H4 (cell line): ENCODE measurements at places on chromosomes 13 and 19.

- DNase-seq = no peak
These were observed 580 bp downstream of the AP2A1 start for GRCh38 chr19:49767381-49767780.

DNA sequence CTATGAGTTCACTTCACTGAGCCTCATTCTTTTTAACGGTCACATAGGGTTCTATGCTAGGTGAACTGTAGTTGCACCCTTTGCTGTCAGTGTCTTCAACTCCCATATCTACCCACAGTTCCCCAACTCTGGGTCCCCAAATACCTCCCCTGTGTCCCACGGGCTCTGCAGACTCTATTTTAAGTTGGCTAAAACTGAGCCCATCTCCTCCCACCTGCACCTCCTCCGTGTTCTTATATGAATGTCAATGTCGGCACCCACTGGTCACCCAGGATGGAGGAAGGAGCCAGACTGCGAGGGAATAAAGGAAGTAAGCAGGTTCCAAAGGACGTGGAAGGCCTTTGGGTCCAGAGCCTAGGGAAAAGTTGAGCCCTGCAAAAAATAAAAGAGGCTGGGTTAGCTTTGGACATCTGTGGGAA, 802 bp upstream of the PIN1 start:
- no peak for DNase-seq

- DNase-seq = no peak
These were observed at the start of gene NRTN for GRCh38 chr19:5804516-5805461. NRTN (plus strand) TSS chr19:5805067; CDS start chr19:5824166, 19,099 bp downstream.

DNA sequence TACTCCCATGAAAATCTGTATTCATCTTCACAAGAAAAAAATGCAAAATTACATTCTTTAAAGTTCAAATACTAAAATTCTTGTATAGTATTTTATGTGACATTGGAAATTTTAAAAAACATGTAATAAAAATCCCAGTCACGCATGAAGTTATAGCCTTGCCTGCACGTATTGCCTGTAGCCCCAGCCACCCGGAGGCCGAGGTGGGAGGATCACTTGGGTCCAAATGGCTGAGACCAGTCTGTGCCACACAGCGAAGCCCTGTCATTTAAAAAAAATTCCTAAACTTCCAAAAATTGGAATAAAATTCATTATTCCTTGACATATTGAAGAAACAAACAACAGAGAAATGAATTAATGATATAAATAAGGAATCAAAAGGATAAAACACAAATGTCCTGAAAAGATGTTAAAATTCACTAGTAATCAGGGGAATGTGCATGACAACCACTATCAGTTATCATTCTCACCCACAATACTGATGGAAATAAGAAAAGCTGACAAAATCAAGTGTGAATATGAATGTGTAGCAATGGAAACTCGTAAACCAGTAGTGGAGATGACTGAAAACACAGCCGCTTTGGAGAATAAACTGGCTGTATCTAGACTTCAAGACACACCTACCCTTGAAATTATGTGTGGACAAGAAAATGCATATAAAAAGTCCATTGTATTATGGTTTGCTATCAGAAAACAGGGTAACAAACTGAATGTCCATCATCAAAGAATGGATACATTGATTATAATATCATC, 7.5 kb downstream of the CARD8 start:
- no peak for DNase-seq

DNA sequence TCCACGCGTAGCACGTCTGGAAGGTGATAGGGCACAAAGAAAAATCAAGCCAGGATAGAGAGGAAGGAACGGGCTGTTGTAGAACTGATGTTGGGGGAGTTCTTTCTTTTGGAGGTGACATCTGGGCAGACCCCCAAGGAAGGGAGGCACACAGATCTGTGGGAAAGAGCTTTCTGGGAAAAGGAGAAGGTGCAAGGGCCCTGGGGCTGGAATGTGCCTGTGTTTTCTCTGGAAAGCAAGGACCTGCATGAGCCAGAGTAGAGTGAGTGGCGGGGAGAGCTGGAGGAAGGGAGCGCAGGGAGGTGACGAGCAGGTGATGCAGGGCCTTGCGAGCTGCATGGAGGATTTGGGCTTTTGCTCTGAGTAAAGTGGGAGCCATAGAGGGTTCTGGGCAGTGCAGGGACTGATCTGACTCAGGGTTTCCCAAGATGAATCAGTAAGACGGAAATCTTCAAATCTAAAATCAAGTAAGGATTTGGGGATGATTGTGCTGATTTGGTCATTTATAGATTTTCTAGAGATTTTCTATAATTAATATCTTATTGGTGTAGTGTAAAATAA, 30.8 kb downstream of the SMARCA4 start:
- DNase-seq = no peak

- no peak for DNase-seq
These were observed 9.7 kb upstream of the FUT2 start for GRCh38 chr19:48686088-48686487.

GRCh38 chr13:31801088-31801487, 61.8 kb downstream of the RXFP2 start:
- no peak for DNase-seq

- no peak for DNase-seq
These were observed 1.2 kb downstream of the PTPRS start for GRCh38 chr19:5339198-5339949.

GRCh38 chr13:37179645-37180044, 74.2 kb upstream of the CSNK1A1L start:
- DNase-seq = no peak

- no peak for DNase-seq
These were observed 420.6 kb downstream of the DCT start for GRCh38 chr13:94058821-94059360.

DNA sequence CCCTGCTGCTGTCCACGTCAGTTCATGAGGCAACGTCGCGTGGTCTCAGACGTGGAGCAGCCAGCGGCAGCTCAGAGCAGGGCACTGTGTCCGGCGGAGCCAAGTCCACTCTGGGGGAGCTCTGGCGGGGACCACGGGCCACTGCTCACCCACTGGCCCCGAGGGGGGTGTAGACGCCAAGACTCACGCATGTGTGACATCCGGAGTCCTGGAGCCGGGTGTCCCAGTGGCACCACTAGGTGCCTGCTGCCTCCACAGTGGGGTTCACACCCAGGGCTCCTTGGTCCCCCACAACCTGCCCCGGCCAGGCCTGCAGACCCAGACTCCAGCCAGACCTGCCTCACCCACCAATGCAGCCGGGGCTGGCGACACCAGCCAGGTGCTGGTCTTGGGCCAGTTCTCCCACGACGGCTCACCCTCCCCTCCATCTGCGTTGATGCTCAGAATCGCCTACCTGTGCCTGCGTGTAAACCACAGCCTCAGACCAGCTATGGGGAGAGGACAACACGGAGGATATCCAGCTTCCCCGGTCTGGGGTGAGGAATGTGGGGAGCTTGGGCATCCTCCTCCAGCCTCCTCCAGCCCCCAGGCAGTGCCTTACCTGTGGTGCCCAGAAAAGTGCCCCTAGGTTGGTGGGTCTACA, 6.6 kb downstream of the FSTL3 start:
- DNase-seq = no peak

GRCh38 chr13:90118467-90119071, 1228.9 kb upstream of the MIR17HG start:
- DNase-seq = no peak

DNA sequence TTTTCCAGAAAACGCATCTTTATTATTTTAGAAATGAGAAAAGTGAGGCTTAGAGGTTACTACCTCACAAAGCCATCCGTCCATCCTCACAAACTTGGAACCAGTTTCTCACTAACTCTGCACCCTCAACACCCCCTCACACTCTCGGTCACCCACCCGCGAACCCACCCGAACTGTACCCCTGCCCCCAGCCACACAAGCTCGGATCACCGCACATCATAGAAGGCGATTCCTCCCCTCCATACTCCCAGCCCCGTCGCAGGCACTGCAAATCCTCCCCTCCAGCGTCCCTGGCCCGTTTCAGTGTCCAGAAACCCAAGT, 238 bp downstream of the ZNF260 start:
- DNase-seq = no peak

- DNase-seq = no peak
These were observed 95.9 kb downstream of the COL4A1 start for GRCh38 chr13:110211046-110211445.

GRCh38 chr13:61712621-61713020, 297.0 kb upstream of the PCDH20 start:
- DNase-seq = no peak

DNA sequence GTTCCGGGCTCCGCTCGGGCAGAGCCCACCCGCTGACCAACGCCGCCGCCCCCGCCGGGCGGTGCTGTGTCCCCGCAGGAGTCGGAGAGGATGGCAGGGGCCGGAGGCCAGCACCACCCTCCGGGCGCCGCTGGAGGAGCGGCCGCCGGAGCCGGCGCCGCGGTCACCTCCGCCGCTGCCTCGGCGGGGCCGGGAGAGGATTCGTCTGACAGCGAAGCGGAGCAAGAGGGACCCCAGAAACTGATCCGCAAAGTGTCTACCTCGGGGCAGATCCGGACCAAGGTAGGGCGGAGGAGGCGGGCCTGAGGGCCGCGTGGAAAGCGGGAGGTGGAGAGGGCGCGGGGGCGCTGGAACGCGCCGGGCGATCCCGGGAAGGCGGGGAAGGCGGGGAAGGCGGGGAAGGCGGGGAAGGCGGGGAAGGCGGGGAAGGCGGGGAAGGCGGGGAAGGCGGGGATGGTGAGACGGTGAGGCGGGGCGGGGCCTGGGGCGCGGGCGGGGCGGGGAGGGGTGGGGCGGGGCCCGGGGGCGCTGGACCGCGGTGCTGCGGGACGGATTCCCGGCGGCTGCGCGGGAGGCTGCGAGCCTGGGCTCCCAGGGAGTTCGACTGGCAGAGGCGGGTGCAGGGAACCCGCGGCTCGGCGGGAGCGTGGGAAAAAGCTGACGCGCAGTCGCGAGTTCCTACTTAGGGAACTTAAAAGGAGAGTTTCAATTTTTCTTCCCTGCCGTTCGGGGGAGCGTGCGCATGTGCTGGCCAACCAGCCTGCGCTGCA, 421 bp downstream of the DGKH start:
- peak; percentile 30 for DNase-seq

- no peak for DNase-seq
These were observed 82.0 kb upstream of the WASF3 start for GRCh38 chr13:26475176-26476110.

DNA sequence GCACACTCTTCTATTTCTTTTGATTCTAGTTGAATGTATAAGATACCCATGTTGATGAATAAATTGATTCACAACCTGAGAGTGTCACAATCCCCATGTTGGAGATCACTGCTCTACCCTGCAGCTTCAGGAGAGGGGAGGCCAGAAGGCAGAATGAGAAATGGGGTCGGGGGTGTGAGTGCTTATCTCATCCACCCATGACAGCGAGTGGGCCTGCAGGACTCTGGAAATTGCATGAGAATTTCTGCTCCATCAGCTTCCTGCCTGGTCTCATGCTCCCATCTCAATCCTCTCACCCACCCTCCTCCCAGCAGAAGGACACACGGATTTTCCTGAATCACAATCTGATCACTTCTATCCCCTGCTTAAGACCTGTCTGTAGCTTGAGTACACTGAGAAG, 22.9 kb upstream of the IGFL1 start:
- DNase-seq = no peak

DNA sequence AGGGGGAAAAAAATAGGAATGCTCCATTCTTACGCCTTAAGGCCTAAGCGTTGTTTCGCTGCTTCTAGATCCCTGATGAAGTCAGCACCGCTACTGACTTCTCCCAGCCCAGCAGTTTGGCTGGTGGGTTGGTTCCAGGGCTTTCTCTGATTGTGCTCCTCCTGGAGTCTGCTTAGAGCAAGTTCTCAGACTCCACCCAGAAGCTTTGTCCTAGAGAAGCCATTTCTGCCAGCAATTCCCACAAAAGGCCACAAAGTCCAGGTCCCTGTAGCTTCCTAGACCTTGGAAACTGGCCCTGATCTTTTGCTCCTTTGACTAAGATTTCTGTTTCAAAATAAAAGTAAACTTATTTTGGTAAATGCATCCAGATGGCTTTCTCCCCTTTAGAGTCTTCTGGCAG, 65.4 kb downstream of the KCTD12 start:
- DNase-seq = no peak

- DNase-seq = peak; percentile 62
These were observed 52.9 kb downstream of the OR10H4 start for GRCh38 chr19:16001481-16002312.

- DNase-seq = peak; percentile 3
These were observed 153.9 kb downstream of the DACH1 start for GRCh38 chr13:71712988-71713653.

- no peak for DNase-seq
These were observed 11.7 kb downstream of the KCNRG start for GRCh38 chr13:50026788-50027473.

GRCh38 chr19:33463199-33463598, 58.4 kb downstream of the PEPD start:
- DNase-seq = no peak

- no peak for DNase-seq
These were observed 55.1 kb upstream of the C1QTNF9 start for GRCh38 chr13:24254146-24254841.

- DNase-seq = peak; percentile 7
These were observed 169.5 kb upstream of the STARD13 start for GRCh38 chr13:33454844-33455705.

DNA sequence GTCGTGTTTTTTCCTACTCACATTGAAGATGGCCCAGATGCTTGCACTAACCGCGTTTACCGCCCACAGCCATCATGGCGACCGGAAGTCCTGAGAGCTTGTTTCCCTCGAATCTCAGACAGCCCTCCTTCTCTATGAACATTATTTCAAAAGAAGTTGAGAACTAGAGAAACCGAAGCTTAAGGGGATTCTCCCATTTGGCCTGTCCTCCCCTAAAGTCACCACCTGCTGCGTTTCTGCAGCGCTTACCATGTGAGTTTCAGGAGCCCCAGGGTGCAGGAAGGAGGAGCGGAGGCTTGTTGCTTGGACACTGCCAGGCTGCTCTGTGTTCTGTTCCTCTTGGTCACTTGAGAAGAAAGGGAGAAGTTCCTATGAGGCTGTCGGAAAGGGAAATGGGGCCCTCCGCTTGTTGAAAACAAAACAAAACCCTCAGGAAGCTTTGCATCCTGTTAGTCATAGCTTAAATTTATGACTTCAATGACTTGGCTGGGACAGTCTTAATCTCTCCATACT, 6.2 kb downstream of the CARD8 start:
- DNase-seq = no peak

DNA sequence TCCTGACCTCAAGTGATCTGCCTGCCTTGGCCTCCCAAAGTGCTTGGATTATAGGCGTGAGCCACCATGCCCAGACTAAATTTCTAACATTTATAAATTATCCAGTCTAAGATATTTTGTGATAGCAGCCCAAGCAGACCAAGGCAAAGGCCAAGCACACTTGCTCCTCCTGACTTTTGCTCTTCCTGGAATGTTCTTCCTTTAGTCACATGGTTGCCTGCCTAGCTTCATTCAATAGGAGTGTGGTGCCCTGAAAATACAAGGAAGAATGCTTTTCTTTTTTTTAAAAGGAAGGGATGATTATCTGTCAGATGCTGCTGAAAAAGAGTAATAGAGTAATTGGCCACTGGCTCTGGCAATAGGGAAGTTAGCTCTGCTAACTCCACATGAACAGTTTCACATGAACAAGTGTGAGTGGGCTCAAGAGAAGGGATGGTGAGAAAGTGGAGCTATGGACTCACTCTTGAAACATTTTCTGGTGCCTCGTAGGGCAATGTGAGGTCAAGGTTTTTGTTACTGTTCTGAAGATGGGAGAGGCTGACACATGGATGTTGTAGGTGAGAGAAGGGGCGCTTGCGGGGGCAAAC, 47.1 kb downstream of the USPL1 start:
- no peak for DNase-seq
